Stimulated activated CD4-positive, alpha-beta T cell treated with anti-CD3 and anti-CD28 coated beads, Interleukin-1b, Interleukin-23, amount 100 ng/mL, for 1 hour (primary cell): ENCODE measurements at places on chromosomes 4 and X.

- DNase-seq: no peak
Observed at GRCh38 chrX:24023972-24024669, 2.9 kb downstream of the KLHL15 start.

DNA sequence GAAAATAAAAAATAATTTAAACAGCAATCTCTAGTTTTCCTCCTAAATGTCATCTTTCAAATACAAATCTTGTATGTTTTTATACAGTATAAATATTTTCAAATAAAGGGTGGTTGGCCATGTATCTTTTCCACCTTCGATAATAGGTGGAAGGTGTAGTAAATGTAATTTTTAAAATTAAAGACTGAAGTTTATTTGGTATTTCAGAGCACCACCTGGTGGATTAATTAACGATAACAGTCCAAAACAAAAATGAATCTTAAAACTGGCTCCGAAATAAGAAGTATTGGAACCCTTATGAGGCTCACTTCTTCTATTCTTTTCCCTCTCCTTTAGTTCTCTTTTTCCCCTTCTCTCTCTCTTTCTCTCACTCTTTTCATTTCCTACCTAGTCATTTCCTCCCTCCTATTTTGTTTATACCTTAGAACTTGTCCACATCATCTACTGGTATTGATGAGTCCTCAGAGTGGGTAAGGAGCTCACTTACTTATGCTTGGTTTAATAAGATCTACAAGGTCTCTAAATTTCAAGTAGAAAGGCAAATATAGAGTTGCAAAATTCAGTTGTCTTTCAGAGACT, 82.9 kb upstream of the EXOC1L start:
- no peak for DNase-seq

DNA sequence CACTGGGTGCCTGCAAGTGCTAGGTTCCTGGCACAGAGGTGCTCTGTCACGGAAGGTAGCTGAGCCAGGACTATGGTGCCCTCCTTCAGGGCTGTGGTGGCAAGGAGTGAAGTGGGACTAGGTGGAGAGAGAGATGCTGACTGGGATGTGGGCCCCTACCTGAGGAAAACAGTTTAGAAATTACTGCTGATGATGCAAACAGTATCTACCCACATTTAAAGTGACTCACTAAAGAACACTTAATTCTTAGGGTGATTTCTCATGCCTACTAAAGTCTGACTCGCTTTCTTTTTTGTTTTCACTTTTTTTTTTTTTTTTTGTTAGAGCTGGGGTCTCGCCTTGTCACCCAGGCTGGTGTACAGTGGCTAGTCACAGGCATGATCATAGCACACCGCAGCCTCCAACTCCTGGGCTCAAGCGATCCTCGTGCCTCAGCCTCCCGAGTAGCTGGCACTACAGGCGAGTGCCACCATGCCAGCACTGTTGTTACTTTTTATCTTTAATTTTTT, 3.1 kb downstream of the ZNF185 start:
- DNase-seq: no peak

DNA sequence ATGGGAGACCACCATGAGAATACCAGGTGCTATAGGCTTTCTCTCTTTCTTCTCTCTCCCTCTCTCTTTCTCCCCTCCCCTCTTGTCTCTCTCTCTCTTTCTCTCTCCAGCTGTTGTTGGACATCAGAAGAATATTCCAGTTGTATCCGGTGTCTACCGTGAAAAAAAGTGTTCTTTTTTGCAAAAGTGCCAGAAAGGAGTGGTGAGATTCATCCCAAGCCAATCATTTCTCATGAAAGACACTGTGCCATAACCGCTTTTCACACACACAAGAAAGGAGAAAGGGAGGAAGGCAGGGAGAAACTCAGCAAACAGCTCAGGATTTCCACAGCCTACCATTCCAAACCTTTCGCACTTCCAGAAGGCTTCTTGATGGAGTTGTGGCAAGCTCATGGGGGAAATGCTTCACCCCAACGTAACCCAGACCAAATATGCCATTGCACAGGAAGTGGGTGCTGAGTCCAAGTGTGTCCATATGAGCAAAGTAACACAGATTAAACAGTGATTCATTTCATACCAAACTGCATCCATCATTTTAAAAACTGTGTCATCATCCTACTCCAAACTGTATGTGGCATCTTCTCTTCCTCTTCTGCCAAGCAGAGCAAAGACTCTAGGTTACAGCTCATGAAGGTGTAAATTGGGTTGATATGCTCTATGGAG, 224.0 kb downstream of the APBB2 start:
- no peak for DNase-seq

- DNase-seq: no peak
Observed at GRCh38 chr4:94974773-94975172, 217.0 kb downstream of the BMPR1B start.

- no peak for DNase-seq
Observed at GRCh38 chr4:93730760-93731159, 97.8 kb upstream of the ATOH1 start.

- DNase-seq: no peak
Observed at GRCh38 chrX:69203638-69204037, 38.4 kb upstream of the PJA1 start.

DNA sequence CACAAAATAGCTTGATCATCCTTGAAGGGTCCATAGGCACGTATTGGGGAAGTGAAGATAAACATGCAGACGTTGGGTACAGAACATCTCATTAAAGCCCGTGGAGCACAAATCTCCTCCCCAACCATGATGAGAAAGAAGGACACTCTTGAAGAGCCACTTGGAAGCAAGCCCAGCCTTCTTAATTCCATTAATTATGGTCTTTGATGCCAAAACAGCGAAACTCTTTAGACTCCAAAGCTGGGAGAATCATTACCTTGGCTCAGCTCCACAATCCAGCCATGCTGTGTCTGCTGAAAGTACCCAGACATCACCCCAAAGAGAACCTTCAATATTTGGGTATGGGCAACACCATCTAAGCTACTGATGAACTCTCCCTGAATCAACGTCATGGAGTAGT, 169.0 kb upstream of the MBNL3 start:
- DNase-seq: no peak

- DNase-seq: no peak
Observed at GRCh38 chrX:151633157-151633556, 62.1 kb upstream of the PRRG3 start.

- DNase-seq: no peak
Observed at GRCh38 chrX:31126205-31126604, 54.4 kb upstream of the FTHL17 start.

- no peak for DNase-seq
Observed at GRCh38 chr4:80060804-80061203, 12.2 kb downstream of the ANTXR2 start.

GRCh38 chr4:128597500-128597899, 212.0 kb upstream of the JADE1 start:
- DNase-seq: no peak

GRCh38 chr4:10462876-10463275, 5.7 kb upstream of the ZNF518B start:
- DNase-seq: no peak

- no peak for DNase-seq
Observed at GRCh38 chrX:78923198-78924015, 21.8 kb upstream of the P2RY10 start.

DNA sequence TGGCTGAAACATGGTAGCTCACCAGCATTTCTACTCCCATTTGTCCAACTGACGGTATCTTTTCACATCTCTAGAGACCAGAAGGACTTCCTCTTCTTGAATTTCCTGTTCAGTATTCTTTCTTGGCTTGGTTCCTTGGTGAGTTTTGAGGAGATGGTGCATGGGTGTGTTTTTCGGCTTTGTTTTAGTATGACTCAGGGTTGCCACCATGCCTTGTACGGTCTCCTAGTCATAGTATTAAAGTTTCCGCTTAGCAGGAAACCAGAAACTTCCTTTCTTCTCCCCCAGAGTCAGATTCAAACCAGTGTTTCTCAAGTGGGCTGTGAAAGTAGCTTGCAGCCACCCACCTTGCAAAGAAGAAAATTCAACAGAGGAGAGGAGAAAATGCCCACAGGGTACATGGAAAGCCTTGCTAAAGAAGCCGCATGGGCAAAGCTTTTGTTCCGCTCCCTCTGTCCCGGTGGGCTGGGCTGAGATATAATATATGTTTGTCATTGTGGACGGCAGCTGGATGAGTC, 5.7 kb downstream of the CD99 start:
- no peak for DNase-seq

- no peak for DNase-seq
Observed at GRCh38 chrX:96692890-96693289, 8.2 kb downstream of the DIAPH2 start.

GRCh38 chr4:42296196-42296595, 101.1 kb upstream of the SHISA3 start:
- no peak for DNase-seq

DNA sequence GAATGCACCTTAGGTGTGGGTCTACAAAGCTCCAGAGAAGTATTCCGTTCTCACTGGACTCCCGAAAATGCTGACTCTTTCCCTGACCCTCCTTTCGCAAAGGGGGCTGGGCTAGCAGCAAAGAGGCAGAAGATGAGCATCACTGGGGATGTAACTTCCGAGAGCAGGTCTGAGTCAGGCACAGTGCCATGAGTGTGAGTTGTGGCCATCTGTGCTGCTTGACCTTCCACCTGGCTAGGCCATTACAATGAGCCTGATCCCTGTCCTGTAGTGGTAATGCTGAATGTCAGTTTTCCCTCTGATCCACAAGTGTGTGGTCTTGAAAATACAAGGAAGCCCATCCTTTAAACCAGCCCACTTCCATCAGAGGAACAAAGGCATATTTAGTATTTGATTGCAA, 479.4 kb downstream of the AFF2 start:
- DNase-seq: no peak

DNA sequence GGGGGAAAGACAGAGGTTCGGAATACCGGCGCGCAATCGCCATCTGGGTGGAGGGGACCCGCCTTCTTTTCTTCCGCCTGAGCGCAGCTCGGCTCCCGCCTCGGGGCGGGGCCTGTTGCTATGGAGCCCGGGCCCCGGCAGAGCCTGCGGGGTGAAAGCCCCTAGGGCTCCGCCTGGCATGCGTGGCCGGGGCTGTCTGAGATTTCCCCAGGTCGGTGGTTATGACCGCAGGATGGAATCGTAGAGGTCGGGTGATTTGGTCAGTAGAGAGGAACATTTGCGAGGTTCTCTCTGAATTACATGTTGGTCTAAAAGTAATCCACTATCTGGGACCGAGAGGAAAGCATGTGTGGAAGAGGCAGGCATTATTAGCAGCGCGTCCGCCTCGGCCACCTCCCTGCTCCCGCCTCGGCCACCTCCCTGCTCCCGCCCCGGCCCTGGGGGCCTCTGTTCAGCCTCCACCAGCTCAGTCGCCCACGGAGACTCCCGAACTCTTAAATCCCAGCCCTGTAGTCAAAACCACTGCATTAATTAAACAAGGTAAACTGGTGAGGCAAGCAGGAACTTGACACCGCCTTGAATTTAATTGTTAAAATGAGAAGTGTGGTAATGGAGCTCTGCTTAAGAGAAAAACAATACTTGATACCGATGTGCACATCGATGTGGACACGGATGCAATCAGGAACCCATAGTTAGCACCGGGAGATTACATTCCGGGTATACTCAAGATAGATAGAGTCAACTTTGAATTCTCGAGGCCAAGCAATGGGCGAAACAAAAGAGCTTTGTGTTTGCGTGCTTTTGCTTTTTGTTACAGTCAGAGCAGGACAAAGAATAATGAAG, 45.2 kb downstream of the TRIM2 start:
- DNase-seq: peak; percentile 69

- no peak for DNase-seq
Observed at GRCh38 chrX:74421036-74421739, at the start of gene SLC16A2. Gene SLC16A2, plus strand, starts transcription at chrX:74421493. Its CDS starts 145 bp downstream, at chrX:74421638.

- no peak for DNase-seq
Observed at GRCh38 chr4:99979872-99980271, 29.8 kb upstream of the H2AZ1 start.

GRCh38 chr4:25927361-25928195, 13.6 kb downstream of the SMIM20 start:
- no peak for DNase-seq

- DNase-seq: no peak
Observed at GRCh38 chrX:139828033-139828432, 104.8 kb downstream of the ATP11C start.

DNA sequence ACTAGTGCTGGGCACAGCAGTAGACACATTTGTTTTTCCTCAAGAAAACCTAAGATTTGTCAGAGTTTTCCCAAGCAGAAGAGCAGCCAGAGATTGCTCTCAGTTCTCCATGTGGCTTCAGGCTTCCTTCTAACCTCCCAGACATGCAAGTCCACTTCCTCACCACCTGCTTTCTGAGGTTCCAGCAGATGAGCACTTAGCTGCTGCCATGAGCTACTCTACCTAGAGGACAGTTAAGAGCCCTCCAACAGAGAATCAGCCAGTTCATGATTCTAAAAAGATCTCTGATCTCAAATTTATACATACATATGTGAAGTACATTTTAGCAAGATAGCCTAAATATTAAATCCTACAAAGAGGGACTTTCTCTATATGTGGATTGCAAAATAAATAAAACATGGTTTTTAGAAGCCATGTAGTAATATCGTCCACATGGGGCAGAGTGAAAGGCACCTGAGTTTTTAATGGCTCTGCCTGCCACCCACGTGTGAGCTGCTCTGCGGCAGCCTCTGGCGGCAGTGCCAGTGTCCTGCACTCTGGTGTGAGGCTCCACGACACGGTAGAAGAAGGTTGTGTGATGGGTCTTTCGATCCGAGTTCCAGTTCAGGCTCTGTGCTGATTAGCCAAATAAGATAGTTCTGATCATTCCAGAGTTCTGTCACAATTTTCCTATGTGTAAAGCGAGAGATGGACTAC, 10.3 kb downstream of the CYP4V2 start:
- no peak for DNase-seq

DNA sequence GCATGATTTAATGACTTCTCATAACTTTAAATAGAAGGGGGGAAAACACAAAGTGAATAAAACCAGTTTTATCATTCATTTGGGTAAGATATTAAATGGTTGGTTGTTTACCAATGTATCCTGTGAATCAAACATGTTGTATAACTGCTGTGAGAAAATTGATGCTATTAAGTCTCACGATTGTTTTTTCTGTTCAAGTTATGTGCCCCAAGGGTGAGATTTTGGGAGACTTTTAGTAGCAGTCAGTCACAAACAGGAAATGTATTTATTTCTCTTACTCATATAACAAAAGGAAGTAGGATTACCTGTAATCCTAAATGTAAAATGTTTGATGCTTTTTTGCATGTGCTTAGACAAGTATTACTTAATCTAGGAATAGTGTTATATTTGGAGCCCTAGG, 39.2 kb downstream of the MTHFD2L start:
- DNase-seq: no peak

- peak; percentile 22 for DNase-seq
Observed at GRCh38 chrX:155263854-155264628, at the start of gene RAB39B. Gene RAB39B, minus strand, starts transcription at chrX:155264491. Its CDS starts 203 bp downstream, at chrX:155264288.

- no peak for DNase-seq
Observed at GRCh38 chr4:24287096-24287495, 297.3 kb downstream of the DHX15 start.

- DNase-seq: no peak
Observed at GRCh38 chr4:40956721-40957255, 207.0 kb downstream of the NSUN7 start.
